ENCODE measurements at places on chromosomes 5 and 9. TPM values are rescaled to one million over a fixed set of nuclear protein-coding genes. Genes with fewer than 3 reads are reported as not detected.

LCN9 gene
- not detected for polyA plus RNA-seq

DNA sequence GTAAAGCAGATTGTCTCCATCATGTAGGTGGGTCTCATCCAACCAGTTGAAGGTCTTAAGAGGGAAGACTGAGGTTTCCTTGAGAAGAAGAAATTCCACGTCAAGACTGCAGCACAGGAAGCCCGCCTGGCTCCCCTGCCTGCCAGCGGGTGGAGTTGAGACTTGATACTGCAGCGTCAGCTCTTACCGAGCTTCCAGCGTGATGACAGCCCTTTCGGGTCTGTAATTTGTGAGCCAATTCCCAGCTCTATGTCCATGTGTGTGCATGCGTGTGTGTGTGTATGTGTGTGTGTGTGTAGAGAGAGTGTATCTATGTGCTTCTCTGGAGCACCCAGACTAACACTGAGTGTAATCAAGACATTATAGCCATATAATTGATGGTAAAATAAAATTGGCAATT is 379.7 kb upstream of the IRX2 start:
- no peak for DNase-seq

DNA sequence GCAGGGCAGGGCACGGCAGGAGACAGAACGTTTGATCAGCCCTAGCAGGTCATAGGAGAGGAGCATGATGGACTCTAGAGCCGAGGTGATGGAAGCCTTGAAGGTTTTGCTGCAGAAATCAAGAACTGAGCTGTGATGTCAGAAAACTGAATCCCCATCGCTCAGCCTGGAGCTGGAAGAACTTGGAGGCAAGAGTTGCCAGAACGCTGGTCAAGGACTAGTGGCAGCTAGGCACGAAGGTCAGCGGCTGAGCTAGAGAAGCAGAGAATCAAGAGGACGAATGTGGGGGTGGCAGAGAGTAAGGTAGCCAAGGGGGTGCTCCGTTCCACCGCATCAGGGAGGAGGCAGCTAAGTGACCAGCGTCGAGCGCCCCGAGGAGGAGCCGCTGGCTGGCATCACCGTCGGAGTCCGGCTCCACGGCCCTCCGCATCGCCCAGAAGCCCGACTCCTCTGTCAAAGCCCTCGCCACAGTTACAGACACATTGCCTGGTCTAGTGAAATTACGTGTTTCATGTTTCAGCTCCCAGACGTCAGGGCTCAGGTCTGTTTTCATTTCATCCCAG is 1.2 kb upstream of the GALNT10 start:
- DNase-seq, result no peak

CSNK1A1 gene
- 133 TPM for polyA plus RNA-seq

- no peak for DNase-seq
These were observed 98.5 kb downstream of the SNX18 start for GRCh38 chr5:54616031-54616430.

RASGRF2 gene
- polyA plus RNA-seq, result 2.2 TPM

GADD45G gene
- polyA plus RNA-seq, result 0.15 TPM

DNA sequence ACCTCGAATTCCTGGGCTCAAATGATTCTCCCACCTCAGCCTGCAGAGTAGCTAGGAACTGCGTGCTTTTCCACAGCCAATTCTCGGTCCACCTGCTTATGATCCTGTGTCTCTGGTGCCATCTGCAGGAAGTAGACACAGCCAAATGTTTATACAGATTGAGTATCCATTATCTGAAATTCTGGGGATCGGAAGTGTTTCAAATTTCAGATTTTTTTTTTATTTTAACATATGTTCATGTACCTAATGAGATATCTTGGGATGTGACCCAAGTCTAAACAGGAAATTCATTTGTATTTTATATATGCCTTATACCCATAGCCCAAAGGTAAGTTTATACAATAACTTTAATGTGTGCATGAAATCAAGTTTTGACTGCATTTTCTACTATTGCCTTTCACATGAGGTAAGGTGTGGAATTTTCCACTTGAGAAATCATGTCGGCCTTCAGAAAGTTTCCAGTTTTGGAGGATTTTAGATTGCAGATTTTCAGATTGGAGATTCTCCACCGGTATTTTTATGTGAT is 89.5 kb downstream of the ESM1 start:
- DNase-seq, result peak; percentile 49

DNA sequence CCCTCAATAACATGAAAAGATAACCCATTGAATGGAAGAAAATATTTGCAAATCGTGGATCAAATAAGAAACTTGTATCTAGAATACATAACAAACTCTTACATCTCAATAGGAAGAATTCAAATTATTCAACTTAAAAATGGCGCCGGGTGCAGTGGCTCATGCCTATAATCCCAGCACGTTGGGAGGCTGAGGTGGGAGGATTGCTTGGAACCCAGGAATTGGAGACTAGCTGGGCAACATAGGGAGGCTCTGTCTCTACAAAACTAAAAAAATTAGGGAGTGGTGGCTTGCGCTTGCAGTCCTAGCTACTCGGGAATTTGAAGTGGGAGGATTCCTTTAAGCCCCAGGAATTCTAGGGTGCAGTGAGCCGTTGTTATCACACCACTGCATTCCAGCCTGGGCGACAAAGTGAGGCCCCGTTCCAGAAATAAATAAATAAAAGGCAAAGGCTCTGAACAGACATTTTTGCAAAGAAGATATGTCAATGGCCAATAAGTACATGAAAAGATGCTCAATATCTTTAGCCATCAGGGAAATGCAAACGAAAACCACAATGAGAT is 21.5 kb upstream of the TBC1D2 start:
- no peak for DNase-seq

- DNase-seq, result no peak
These were observed at the start of gene CDH10 for GRCh38 chr5:24644761-24645160. Gene CDH10 (minus strand): TSS chr5:24644978. CDS start chr5:24593490, 51,488 bp downstream.

- no peak for DNase-seq
These were observed 261.5 kb downstream of the FANCC start for GRCh38 chr9:95055851-95056551.

PTGS1 gene
- 1.0 TPM for polyA plus RNA-seq

ACSL6 gene
- polyA plus RNA-seq, result 0.06 TPM

LRRC19 gene
- polyA plus RNA-seq, result not detected

GRCh38 chr5:107558823-107559375 is 111.8 kb downstream of the EFNA5 start:
- no peak for DNase-seq

LEAP2 gene
- 1.6 TPM for polyA plus RNA-seq

DNA sequence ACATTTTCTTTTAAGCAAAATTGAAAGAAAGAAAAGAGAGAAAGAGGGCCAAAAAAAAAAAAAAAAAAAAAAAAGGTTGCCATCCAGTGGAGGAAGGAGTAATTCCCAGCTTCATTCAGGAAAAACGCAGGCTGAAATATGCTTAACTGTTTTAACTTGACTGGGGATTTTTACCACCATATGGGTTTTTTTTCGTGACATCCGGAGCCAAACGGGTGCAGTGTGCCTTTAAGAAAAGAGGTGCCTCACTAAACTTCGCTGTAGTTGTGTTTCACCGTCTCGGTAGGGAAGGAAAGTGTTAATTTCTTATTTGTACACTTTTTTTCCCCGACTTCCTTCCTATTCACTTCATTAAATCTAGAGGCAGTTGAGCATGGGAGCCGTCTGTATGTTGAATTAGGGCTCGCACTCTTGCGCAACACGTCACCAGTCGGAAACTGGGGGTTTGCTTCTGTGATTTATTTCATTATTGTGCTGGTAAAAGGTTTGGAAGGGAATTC is 143.0 kb downstream of the SMARCA2 start:
- peak; percentile 67 for DNase-seq

DNA sequence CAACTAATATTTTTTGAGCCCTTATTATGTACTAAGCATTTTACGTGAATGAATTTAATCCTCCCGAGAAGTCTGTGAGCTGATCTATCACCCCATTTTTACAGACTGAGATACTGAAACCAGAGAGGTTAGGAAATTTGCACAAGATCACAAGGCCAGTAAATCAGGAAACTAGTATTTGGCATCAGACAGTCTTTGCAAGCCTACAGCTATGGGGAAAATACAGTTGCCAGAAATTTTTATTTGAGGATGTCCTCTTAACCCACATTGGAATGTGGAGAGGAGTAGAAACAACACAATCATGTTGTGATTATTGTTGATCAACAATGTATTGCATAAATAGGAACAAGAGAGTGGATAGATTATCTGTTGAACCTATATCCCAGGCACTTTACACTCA is 2.3 kb upstream of the SLC46A2 start:
- DNase-seq, result no peak

UBAP1 gene
- polyA plus RNA-seq, result 40.1 TPM

LECT2 gene
- not detected for polyA plus RNA-seq

DNA sequence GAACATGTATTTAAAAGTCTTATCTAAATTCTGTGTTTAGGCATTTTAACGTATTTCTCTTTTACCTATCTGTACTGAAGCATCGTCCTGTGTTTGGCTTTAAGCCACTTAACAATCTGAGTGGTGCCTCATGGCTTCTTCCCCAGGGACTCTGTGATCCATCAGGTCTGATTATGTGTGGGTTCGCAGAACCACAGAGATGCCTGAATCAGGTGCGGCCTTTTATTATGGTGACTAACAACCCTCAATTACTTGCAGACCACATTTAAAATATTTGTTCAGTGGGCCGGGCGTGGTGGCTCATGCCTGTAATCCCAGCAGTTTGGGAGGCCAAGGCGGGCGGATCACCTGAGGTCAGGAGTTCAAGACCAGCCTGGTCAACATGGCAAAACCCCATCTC is 39.6 kb upstream of the SAP30L start:
- no peak for DNase-seq

PDE8B gene
- 4.0 TPM for polyA plus RNA-seq

DNA sequence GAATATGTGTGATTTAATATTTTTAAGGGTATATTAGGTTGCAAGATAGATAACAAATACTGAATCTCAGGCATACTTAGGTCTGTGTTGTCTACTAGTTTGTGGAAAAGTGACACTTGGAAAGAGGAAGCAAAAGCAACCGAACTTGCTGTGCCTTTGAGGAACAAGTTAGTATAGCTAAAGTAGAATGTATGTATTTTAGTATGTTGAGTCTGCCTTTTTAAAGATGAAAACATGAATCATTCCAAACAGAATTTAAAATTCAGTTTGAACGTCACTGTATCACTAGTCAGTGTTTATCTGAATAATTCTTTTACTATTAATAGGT is 12.9 kb downstream of the TLE4 start:
- DNase-seq, result no peak

- DNase-seq, result no peak
These were observed 8.6 kb downstream of the ZFP62 start for GRCh38 chr5:180852495-180852894.

GFI1B gene
- not detected for polyA plus RNA-seq

DNA sequence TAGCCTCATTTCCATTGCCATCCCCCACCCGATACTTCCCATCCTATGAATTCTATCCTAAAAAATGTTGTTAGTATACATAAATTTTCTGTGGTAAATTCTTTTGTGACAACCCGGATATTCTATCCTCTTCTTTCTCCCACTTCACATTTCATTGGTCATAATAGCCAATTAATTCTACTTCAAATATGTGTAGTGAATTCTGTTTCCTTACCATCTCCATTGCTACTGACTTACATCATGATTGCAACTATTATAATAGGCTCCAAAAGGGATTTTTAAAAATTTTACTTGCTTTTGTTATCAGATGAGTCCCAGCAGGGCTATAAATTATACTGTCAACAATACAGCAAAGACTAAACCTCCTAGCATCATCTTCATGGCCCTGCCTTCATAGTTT is 1326.8 kb downstream of the PTPRD start:
- DNase-seq, result no peak

GRCh38 chr5:126003309-126003708 is 419.9 kb upstream of the GRAMD2B start:
- no peak for DNase-seq

DNA sequence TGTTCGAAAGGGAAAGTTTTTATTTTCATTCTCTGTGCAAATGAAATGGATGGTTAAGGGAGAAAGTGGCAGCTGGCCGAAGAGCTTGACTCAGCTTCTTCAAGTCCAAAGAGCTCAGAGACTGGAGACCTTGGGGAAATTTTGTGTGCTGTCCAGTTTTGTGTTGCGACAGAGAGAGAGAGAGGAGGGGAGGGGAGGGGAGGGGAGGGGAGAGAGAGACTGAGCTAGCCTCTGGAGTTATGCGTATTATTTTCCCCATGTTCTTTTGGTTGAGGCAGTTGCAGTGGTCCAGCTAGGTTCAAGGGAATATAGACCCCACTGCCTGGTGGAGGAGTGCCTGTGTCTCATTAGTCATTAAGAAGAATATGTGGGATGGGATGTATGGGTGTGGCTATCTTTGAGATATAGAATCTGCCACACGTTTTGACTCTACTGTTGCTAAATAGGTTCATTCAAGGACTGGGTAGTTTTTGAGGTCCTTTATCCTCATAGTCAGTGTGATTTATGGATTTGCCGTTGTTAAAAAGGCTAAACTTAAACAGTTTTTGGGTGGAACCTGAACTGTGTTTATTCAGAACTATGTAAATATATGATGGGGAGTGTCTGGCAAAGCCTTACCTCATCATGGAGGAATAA is 69.7 kb downstream of the ARHGAP26 start:
- peak; percentile 65 for DNase-seq

MVB12B gene
- 5.1 TPM for polyA plus RNA-seq

RASEF gene
- polyA plus RNA-seq, result 5.1 TPM

DNA sequence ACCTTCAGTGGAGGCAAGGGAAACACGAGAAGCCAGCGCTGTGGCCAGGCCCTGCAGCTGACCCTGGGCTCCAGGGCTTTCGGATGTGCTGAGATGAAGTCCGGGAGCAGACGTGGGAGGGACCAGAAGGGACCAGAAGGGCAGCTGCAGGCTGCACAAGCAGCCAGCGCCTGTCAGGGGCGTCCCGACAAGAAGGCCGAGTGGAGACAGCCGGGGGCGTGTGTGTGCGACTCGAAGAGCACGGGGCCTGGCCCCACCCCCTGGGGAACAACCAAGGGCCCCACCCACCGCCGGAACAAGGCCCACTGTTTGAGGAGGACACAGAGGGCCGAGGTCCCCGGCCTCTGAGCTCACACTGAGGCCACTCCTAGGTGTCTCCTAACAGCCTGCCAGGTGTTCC is 31.4 kb downstream of the SLC12A7 start:
- DNase-seq, result no peak

- DNase-seq, result no peak
These were observed 17.6 kb downstream of the FLT4 start for GRCh38 chr5:180631549-180632383.

CD72 gene
- polyA plus RNA-seq, result 0.55 TPM

TRPM6 gene
- 1.5 TPM for polyA plus RNA-seq

DNA sequence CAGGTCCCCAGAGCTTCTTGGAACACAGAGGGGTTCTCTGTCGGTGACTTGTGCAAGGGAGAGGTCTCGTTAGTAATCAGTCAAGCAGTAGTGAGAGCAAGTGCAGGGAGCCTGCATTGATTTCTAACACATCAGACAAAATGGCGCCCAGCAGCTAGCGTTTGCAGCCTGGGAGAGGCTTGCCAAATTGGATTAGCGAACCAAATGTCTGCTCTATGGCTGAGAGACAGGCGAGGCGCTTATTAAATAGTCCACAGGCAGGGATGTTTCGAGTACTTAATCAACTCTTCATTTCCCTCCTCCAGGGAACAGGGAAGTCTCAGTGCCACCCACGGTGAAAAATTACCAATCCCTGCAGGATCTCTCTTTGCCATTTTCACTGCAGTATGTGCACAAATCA is 131.4 kb upstream of the SHB start:
- DNase-seq, result no peak
